ENCODE measurements at places on chromosomes 4 and X.

GRCh38 chr4:57064811-57065711 is 45.1 kb downstream of the IGFBP7 start:
- no peak for DNase-seq

DNA sequence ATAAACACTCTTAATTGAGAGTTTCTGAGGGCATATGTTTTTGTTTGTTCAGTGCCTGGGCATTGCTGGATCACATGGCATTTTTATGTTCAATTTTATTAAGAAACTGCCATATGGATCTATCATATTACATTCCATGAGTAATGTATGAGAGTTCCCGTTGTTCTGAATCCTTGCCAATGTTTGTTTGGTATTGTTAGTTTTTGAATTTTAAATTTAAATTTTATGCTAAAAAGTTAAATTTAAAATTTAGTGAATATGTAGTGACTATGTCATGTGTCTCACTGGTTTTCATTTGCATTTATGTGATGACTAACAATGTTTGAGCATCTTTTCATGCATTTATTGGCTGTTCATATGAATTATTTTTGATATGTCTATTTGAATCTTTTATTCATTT is 54.8 kb upstream of the GEMIN8 start:
- no peak for DNase-seq

GRCh38 chr4:104860238-104861123 is 286.2 kb upstream of the TET2 start:
- no peak for DNase-seq

- no peak for DNase-seq
Measured at GRCh38 chr4:182795446-182796238, 121.5 kb downstream of the DCTD start.

DNA sequence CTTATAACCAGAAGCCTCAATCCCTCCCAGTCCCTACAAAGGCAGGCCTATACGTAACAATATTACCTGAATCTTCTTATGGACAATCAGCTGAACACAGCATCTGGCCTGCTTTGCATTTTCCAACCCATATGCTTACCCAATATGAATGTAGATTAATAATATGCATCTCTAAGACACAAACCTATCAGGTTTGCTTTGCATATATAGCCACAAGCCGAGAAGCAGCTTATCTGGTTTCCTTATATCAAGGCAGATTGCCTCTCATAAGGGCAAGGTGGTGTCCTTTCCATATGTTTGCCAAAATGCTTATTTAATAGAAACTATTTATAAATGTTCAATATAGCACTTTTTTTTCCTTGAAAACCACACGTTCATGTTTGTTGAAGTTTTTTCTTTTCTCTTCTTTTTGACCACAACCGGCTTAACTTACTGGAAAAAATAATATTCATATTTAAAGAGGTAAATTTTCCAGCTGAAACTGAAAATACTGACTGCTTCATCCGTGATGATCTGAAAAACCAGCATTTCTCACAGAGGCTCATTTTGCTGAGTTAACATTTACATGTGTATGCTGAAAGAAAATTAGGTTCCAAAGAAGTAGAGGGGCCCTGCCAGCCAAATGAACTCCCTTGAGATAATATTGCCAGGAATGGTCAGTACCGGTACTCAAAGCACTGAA is 3.8 kb downstream of the IL21 start:
- DNase-seq, result no peak

Measured in T-helper 9 cell (primary cell).